GM23248 (cell line): ENCODE measurements at places on chromosomes 5 and 9.

- no peak for DNase-seq
Observed at GRCh38 chr9:123798195-123798594, 131.7 kb downstream of the DENND1A start.

GRCh38 chr5:115402822-115403577 lies 106.5 kb upstream of the CCDC112 start:
- DNase-seq: peak; percentile 80

DNA sequence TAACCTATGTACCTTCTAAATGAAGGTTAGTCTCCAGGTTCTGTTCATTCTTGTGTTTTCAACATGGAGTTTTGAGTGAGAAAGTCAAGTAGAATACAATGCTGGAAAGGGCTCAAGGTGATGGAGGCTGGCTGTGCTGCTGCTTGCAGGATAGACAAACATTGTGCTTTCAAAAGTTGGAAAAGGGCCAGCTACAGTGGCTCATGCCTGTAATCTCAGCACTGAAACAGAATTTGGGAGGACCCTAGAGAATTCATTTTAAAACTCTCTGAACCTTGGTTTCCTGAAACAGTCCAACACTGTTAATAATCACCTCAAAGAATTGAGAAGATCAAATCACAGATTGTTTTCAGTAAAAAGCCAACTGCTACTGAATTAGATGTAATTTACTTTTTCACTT lies 15.4 kb upstream of the IARS1 start:
- peak; percentile 34 for DNase-seq

DNA sequence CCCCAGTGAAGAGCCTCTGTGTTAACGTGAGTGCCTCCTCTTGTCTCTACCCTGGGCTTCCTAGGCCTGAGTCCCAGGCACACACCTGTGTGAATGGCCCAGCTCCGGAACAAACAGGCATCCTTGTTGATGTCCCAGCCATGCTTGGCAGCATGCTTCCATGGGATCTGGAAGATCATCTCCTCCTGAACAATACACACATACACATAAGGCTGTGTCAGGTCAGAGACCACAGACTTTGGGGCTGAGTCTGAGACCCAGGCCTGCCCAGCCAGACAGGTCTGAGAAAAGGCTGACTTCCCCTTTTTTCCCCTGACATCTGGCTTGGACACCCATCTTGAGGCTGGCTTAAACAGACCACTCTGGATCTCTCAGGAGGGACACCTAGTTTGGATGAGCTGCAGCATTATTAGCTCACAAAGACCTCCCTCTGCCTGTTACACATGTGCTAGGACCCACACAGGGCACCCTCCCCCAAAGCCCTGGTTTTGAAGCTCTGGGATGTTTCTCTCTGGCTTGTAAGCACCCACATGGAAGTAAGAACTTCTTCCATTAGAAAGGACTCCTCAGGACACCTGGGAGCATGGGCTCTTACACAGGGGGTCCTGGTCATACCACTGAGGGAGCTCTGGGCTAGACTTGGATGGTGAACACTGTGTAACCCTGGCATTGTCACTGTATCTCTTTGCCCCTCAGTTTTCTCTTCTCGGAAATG lies 2.6 kb downstream of the IRF1 start:
- DNase-seq: no peak

- DNase-seq: no peak
Observed at GRCh38 chr9:8871796-8872445, 1072.3 kb upstream of the DMAC1 start.

- no peak for DNase-seq
Observed at GRCh38 chr9:134981829-134982228, 64.1 kb upstream of the FCN1 start.

DNA sequence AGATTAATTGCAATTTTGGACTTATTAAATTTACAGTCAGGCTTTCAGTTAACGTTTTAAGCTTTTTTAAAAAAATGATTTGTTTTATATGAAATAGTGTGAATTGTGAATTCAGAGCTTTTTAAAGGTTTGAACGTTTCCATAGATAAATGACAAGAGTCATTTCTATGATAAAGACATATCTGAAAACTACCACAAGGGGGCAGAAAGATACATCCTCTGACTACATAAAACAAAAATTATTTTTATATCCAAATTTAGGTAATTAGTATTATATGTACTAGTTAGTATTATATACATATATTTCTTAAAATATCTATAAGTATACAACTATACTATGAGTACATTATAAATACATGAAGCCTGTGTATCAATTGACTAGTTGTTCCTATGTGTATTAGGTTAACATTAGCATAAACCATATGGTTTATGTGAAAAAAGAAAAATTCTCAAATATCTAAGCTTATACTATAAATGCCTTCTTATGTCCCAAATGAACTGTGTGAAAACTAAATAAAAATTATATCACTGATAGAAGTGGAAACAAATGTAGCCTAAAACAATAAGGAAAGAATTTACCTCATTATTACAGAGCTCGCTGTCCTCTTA lies 155.2 kb downstream of the MEF2C start:
- DNase-seq: peak; percentile 59

DNA sequence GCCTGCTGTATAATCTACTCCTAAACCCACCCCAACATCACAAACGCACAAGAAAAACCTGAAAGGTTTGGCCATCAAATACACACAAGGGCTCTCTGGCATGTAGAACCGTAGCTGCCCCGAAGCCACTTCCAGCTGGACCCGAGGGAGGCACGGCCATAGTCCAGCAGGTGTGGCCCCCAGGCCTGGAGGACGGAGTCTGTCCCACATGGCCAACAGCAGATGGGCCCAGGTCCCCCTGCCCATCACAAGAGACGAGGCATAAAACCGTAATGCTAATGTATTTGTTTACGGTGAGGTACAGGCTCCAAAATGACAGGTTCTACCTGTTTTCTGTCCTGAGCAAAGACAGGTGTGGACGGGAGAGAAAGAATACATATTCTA lies 234.2 kb downstream of the SYK start:
- no peak for DNase-seq

- peak; percentile 31 for DNase-seq
Observed at GRCh38 chr9:69885931-69886330, 65.3 kb downstream of the CFAP95 start.

DNA sequence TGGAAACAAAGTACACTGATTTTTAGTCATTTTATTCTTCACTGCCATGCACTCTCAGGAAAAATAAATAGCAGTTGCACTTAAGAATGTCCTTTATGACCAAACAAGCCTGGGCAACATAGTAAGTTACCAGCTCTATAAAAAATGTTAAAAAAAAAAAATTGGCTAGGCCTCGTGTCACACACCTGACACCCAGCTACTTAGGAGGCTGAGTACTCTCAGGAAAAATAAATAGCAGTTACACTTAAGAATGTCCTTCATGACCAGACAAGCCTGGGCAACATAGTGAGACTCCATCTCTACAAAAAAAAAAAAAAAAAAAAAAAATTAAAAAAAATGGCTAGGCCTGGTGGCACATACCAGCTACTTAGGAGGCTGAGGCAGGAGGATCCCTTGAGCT lies 304.6 kb downstream of the SLCO4C1 start:
- no peak for DNase-seq

DNA sequence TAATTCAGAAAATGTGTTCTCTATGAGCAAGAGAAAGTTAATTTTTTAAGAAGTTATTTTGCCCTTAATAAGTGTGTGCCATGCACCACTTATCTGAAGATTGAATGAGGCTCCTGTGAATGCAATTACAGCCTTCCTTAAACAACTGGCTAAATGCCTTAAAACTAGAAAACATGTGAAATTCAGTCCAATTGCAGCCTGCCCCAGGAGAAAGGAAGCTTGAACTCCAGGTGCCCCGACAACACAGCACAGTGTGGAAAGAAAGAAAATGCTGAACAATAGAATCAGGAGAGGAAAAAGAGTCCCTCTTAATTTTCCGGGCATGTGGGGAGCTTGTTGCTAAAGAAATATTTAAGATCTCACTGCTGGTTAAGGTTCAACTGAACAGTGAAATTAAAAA lies 8.8 kb downstream of the LHFPL2 start:
- DNase-seq: no peak

- DNase-seq: peak; percentile 60
Observed at GRCh38 chr5:180332051-180332517, 21.1 kb downstream of the GFPT2 start.

DNA sequence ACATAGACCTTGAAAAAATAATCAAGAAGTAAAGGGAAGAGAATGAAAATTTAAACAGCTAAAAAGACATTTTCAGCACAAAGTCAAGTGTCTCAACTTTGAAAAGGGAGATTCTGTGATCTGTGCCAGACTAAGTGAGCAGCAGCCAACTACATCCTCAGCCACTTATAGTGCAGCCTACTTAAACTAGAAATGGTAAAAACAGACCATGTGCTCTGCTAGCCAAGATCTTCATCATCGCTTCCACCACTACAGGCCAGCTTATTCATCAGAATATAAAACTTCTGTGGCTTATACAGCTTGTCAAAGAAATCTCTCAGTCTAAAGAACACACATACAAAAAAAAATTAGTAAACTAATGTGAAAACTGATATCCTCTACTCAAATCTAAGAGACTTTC lies 63.5 kb downstream of the CEMIP2 start:
- peak; percentile 35 for DNase-seq

- DNase-seq: no peak
Observed at GRCh38 chr9:104301755-104302154, 202.3 kb upstream of the OR13F1 start.

GRCh38 chr5:96379896-96380295 lies 53.2 kb downstream of the PCSK1 start:
- no peak for DNase-seq

DNA sequence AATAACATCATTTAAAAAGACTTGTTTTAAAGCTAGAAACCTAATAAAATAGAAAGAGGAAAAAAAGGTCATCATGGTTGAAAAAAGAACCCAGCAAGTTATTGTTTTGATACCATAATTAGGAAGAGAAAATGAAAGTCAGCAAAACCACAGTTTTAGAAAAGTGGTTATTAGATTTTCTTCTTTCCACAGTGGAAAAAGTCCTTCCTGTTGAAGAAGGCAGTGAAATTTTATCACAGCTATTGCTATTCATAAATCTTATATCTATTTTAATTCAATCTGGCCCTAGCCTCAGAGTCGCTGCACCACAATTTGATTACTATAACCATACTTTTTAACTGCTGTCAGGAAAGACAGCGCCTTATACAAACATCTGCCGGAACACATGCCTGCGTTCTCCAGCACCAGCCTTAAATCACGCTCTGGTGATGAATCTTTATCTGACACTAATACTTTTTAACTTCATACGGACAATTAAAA lies 60.3 kb downstream of the MAPKAP1 start:
- DNase-seq: peak; percentile 54

DNA sequence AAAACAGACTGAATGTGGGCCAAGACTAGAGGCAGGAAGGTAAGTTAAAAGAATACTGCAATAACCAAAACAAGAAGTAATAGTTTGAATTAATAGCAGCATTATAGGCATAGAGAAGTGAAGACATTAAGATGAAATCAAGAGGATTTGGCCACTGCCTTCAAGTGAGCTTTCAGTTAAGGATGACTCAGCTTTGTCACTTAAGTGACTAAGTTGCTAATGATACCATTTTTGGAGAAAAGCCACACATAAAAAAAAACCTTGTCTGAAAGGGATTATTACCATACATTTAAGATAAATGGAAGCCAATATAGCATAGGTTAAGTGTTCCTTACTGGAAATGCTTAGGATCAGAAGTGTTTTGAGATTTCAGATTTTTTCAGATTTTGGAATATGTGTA lies 57.0 kb downstream of the ECPAS start:
- DNase-seq: peak; percentile 86

- no peak for DNase-seq
Observed at GRCh38 chr5:127872494-127872893, 169.3 kb downstream of the CCDC192 start.
